ENCODE measurements at places on chromosomes 2 and 18.

DNA sequence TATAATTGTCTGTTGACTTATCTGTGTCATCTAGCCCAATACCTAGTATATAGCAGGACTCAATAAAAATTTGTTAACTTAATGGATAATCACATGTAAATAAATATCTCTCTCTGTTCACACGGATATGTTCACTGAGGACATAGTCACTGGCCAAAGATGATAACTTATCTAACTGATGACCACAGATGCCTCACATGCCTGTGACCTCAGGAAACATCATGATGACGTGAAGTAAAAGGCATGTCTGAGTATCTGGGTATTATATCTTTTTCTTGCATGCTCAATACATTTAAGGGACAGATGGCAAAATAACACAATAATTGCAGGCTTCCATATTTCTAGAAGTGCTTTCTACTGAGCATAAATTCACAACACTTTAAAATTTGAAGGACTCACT, 41.4 kb upstream of the PARD3B start:
- DNase-seq: no peak

GRCh38 chr2:109275120-109276012, 146.4 kb downstream of the SH3RF3 start:
- no peak for DNase-seq

DNA sequence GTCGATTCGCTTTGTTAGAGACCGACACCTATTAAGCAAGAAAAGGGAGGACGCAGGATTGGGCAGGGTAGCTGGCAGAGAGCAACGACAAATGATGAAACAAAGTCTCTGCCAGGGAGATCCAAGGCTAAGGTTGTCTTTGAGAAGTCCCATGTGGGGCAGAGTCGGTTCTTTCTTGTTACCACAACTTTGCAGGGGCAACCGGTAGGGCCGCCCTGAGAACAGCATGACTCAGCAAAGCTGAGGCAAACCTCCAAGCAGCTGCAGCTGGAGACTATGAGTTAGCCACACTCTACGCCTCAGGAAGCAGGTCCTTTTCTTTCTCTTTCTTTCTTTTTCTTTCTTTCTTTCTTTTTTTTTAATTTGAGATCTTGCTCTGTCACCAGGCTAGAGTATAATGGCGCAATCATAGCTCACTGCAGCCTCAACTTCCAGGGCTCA, 452.3 kb upstream of the ID2 start:
- DNase-seq: no peak

- peak; percentile 76 for DNase-seq
These were observed 46.4 kb upstream of the BZW1 start for GRCh38 chr2:200765139-200765951.

- no peak for DNase-seq
These were observed 285.9 kb downstream of the SLC8A1 start for GRCh38 chr2:40166006-40166405.
